ENCODE measurements at places on chromosomes 13 and 19. TPM values are rescaled to one million over a fixed set of nuclear protein-coding genes. Genes with fewer than 3 reads are reported as not detected.

DNA sequence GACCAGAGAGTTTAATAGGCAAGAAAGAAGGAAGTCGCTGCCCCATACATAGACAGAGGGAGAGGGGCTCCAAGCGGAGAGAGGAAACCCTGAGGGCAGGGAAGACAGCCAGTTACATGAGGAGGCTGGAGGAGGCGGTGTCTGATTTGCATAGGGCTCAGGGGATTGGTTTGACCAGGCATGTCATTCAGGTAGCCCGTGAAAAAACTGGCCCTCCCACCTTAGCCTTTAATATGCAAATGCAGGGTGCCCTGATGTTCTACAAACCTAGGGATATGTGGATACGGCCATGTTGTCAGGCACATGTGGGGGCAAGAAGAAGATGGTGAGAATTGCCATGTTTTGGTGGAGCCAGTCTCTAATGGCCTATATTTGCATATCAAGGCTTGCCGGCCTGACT lies 1461.6 kb downstream of the PCDH9 start:
- DNase-seq = no peak
- no peak overlapping the region for H3K27ac ChIP-seq
- no peaks in the 10 kb centered on the region for H3K27me3 ChIP-seq
- no peaks in the 10 kb centered on the region for H3K36me3 ChIP-seq
- no peaks in the 10 kb centered on the region for H3K4me1 ChIP-seq

- H3K27me3 ChIP-seq = no peaks in the 10 kb centered on the region
- H3K4me1 ChIP-seq = peaks cover 11% of the 10 kb centered on the region
- no peaks in the 10 kb centered on the region for H3K36me3 ChIP-seq
- peak overlapping the region; percentile 38 for H3K27ac ChIP-seq
- H3K4me3 ChIP-seq = no peak overlapping the region
These were observed 7.7 kb downstream of the UBE2L5 start for GRCh38 chr13:30429721-30430694.

DNA sequence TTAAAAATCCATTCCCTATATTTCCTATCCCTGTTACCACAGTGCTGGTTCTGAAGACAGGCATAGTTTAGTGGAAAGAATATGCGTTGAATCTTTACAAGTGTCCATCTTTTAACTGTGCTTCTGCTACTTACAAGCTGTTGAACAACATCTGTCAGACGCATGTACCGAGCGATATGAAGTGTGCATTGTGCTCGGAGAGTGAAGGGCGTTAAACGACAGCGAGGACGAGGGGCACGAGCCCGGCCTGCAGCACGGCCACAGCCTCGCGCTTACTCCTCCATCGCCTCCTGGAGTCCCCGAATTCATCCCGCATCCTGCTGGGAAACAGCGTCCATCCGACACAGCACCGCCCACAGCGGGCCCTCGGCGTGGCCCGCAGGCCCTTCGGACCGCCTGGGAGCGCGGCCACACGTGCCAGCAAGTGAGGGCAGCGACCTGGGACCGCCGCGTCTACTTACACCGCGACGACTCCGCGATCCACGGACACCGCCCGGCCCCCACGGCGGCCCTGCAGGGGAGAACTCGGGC lies 514 bp downstream of the PCID2 start:
- H3K27ac ChIP-seq = peak overlapping the region; percentile 100
- no peaks in the 10 kb centered on the region for H3K36me3 ChIP-seq
- peaks cover 46% of the 10 kb centered on the region for H3K4me1 ChIP-seq

GRCh38 chr19:7366701-7367420 lies 18.1 kb downstream of the ARHGEF18 start:
- DNase-seq = no peak
- H3K36me3 ChIP-seq = no peaks in the 10 kb centered on the region
- H3K27ac ChIP-seq = peak overlapping the region; percentile 70

KLK13 gene
- not detected for total RNA-seq

GJB2 gene
- total RNA-seq = 0.50 TPM

DNA sequence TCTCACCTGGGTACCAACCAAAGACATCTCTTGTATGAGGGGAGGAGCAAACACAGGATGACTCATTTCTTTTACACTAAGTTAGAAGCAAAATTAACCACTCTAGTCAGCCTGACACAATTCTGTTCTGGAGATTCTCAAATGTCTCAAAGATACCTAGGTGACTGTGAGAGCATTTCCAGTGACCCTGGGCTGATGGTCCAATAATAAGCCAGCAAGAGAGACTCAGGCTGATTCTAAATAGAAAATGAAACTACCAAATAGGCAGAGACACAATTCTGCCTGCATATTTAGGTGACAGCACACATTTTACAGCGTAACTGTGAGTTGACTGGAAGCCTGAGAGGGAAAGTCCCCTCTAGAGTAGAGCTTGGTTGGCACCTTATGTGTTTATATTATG lies 16.3 kb downstream of the ZNF91 start:
- no peak for DNase-seq
- peaks cover 41% of the 10 kb centered on the region for H3K4me1 ChIP-seq
- peak overlapping the region; percentile 48 for H3K27ac ChIP-seq
- no peaks in the 10 kb centered on the region for H3K27me3 ChIP-seq
- peaks cover 30% of the 10 kb centered on the region for H3K36me3 ChIP-seq
- no peak overlapping the region for H3K4me3 ChIP-seq

DNA sequence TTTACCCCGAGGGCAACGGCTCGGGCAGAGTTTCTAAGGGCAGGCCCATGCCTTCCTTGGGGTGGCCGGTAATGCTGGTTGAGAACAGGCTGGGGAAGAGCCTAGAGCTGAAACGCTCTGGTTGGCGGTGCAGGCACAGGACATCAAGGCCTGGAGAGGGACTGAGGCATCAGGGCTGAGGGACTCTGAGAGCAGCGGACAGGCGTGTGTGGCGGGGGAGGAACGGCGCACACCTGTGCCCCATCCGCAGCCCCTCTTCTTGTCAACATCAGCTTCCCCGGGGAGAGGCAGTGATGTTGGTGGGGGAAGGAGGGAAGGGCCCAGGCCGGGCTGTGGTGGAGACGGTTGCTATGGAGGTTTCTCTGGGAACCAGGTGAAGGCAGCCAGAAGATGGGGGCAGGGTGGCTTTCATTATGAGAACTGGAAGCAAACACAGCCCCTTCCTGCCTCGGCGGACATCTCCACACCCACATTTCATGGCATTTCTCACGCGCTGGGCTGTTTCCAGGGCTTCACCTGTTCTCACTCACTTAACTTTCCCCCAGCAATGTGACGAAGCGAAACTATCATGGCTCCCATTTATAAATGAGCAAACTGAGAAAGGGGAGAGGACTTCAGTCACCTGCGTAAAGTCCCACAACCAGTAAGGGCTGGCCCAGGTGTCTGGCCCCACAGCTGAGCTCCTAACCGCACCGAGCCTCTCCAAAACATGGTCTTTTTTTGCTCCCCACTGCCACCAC lies 8.2 kb upstream of the ATF5 start:
- H3K27ac ChIP-seq = no peak overlapping the region
- H3K27me3 ChIP-seq = no peaks in the 10 kb centered on the region
- no peak overlapping the region for H3K4me3 ChIP-seq
- peaks cover 85% of the 10 kb centered on the region for H3K36me3 ChIP-seq
- H3K4me1 ChIP-seq = peaks cover 36% of the 10 kb centered on the region

GNG8 gene
- not detected for total RNA-seq

DNA sequence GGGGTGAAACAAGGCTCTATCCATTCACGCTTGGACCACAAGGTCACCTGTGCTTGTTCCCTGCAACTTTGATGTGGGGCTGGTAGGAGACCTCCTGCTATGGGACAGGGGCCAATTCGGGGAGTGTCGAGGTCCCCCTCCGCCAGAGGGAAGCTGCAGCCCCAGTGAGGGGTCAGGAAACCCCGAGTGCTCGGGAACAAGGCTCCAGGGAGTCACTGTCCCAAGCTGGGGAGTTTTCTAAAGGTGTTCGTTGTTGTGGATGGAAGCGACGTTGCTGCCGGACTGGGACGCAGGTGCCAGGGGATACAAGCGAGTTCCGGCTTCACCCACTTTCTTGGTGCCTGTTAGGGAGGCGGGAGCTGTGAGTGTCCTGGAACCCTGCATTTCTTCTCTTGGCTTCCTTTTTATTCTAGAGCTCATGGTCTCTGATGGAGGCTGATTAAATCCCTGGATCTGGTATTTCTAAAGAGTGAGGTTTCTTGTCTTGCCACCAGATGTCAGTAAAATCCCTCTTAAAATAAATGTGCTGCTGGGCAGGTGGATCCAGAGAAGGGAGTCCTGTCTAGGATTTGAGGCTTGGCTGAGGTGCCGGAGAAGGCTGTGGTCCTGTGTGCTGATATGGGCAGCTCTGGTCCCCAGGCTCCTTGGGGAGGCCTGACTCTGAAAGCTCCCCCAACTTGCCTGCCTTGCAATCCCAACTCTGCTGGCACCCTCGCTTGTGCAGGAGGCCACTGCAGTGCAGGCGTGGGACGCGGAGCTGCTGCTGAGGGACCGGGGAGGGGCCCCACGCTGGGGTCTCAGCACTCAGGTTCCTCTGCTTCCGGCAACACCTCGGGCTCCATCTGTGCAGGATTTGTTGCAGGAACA lies 153.9 kb downstream of the TEX29 start:
- no peaks in the 10 kb centered on the region for H3K4me1 ChIP-seq
- no peak overlapping the region for H3K27ac ChIP-seq
- H3K36me3 ChIP-seq = no peaks in the 10 kb centered on the region

GRCh38 chr19:46648961-46649960 lies 11.7 kb downstream of the DACT3 start:
- H3K4me3 ChIP-seq = no peak overlapping the region
- no peak for DNase-seq
- no peak overlapping the region for H3K27ac ChIP-seq

GRCh38 chr13:43669964-43670363 lies 116.8 kb downstream of the ENOX1 start:
- H3K36me3 ChIP-seq = no peaks in the 10 kb centered on the region
- peaks cover 20% of the 10 kb centered on the region for H3K4me1 ChIP-seq
- H3K4me3 ChIP-seq = no peak overlapping the region
- H3K27ac ChIP-seq = no peak overlapping the region
- H3K27me3 ChIP-seq = no peaks in the 10 kb centered on the region

DNA sequence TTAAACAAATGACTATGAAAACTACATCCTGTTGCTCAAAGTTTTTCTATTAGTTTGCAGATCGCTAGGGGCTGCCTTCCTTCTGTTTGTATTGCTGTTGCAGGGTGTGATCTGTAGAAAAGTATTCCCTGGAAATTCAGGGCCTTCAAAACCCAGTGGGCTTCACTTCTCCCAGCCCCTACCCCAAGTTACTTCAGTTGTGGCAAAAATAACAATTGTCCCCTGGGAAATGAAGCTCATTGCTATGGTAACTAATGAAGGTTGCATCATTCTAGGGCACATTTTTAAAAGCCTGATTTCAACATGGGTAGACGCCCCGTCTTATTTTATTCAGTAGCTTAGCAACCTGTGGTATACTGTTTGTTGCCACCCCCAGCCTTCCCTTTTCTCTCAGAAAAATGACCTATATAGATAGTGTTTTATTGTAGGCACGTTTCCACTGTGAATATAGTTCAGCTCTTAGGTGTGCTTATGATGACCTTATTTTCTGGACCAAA lies 60.9 kb downstream of the WDFY2 start:
- peaks cover 36% of the 10 kb centered on the region for H3K4me1 ChIP-seq
- no peaks in the 10 kb centered on the region for H3K27me3 ChIP-seq
- no peaks in the 10 kb centered on the region for H3K36me3 ChIP-seq

IQCN gene
- 0.52 TPM for total RNA-seq

DNA sequence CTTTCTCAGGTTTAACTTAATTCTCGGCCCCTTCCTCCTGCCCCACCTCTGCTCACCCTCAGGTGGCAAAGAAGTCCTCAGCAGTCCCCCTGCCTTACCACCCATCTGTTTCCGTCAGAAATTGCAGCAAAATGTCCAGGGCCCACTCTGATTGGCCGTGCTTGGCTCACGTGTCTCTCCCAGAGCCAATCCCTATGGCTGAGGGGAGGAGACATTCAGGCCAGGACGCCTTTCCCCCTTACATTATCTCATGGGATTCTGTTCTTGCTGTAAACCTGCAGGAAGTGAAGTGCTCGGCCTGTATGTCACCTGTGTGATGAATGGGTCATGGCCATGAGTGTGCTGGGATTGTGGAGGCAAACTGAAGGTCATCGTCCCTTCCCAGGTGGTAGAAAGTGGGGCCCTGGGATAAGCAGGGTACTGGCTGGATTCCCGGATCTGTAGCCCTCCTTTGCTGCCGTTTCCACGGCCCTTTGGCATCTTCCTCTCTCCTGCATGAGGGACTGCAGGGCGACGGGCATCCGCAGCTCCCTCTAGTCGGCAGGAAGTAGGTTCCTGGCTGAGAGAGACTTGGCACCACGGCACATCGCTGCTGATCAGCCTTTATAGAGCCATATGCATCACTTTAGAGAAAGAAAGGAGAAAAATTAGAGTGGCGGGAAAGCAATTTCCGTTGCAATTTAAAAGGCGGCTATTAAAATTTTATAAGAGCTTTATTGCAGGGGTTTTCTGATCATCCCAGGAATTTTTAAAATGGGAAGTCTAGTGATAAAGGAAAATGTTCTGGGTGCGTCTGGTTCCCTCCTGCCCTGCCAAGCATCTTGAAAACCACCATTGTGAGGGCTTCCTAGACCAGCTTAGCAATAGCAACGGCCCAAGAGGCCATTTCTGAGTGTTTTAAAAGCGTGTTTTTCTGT lies 118.2 kb downstream of the SIPA1L3 start:
- no peak overlapping the region for H3K27ac ChIP-seq
- H3K4me1 ChIP-seq = peaks cover 24% of the 10 kb centered on the region
- no peaks in the 10 kb centered on the region for H3K27me3 ChIP-seq
- no peaks in the 10 kb centered on the region for H3K36me3 ChIP-seq
- no peak overlapping the region for H3K4me3 ChIP-seq
- no peak for DNase-seq

GRCh38 chr13:36436811-36437210 lies 4.5 kb downstream of the CCNA1 start:
- no peaks in the 10 kb centered on the region for H3K36me3 ChIP-seq
- H3K4me1 ChIP-seq = peaks cover 12% of the 10 kb centered on the region
- no peak overlapping the region for H3K27ac ChIP-seq
- H3K4me3 ChIP-seq = no peak overlapping the region
- no peak for DNase-seq

KLK7 gene
- not detected for total RNA-seq

ZNF566 gene
- 10.4 TPM for total RNA-seq

KLK15 gene
- total RNA-seq = not detected

GRCh38 chr13:99367663-99368448 lies 60.7 kb upstream of the GPR183 start:
- no peak overlapping the region for H3K27ac ChIP-seq
- H3K36me3 ChIP-seq = no peaks in the 10 kb centered on the region
- DNase-seq = no peak
- no peak overlapping the region for H3K4me3 ChIP-seq

GRCh38 chr19:13979244-13979615 lies 26.9 kb downstream of the RFX1 start:
- peaks cover 16% of the 10 kb centered on the region for H3K36me3 ChIP-seq
- DNase-seq = no peak
- H3K27me3 ChIP-seq = no peaks in the 10 kb centered on the region
- H3K27ac ChIP-seq = peak overlapping the region; percentile 80
- peaks cover 23% of the 10 kb centered on the region for H3K4me1 ChIP-seq
- peak overlapping the region; percentile 60 for H3K4me3 ChIP-seq

CCNE1 gene
- total RNA-seq = 0.42 TPM
